ENCODE measurements at places on chromosomes 3 and 15. TPM values are rescaled to one million over a fixed set of nuclear protein-coding genes. Genes with fewer than 3 reads are reported as not detected.

Gene C2CD4B
- polyA plus RNA-seq: 3.2 TPM

- no peaks in the 10 kb centered on the region for H3K27me3 ChIP-seq
- H3K27ac ChIP-seq: no peak overlapping the region
- H3K4me3 ChIP-seq: no peak overlapping the region
- no peak for DNase-seq
- H3K36me3 ChIP-seq: no peaks in the 10 kb centered on the region
These were observed 357.8 kb upstream of the TBL1XR1 start for GRCh38 chr3:177554895-177555759.

Gene GPR62
- polyA plus RNA-seq: 0.18 TPM

Gene ACKR4
- polyA plus RNA-seq: 0.75 TPM

DNA sequence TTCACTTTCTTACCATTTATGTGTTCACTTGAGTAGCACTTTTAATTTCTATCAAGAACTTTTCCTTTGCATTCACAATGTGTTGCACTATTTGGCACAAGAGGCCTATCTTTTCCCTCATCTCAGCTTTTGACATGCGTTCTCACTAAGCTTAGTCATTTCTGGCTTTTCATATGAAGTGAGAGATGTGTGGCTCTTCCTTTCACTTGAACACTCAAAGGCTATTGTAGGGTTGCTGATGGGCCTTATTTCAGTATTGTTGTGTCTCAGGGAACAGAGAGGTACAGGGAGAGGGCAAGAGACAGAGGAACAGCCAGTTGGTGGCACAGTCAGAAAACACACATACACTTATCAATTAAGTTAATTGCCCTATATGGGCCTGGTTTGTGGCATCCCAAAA, 127.4 kb upstream of the MLF1 start:
- H3K27ac ChIP-seq: no peak overlapping the region
- no peak overlapping the region for H3K4me3 ChIP-seq
- H3K27me3 ChIP-seq: no peaks in the 10 kb centered on the region
- H3K4me1 ChIP-seq: no peaks in the 10 kb centered on the region
- DNase-seq: no peak
- H3K36me3 ChIP-seq: no peaks in the 10 kb centered on the region

DNA sequence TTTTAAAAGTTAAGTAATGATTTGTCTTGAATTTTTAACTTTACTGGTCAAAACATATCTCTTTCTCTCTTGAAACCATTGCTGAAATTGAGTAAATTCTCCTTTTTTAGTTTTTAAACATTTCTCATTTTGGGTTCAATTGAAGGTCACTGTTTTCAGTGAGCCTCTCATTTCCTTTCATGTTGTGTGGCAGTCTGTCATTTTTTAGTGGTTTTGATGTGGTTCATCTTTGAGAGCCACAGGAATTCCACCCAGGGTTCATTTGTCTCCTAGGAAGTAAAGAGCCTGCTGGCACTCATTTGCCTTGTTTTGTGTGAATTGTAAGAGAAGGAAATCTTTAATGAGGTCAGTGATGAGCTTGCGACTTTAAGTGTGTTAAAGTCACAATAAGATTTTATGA, 10.4 kb downstream of the CLDN11 start:
- H3K4me1 ChIP-seq: no peaks in the 10 kb centered on the region
- no peaks in the 10 kb centered on the region for H3K27me3 ChIP-seq
- H3K4me3 ChIP-seq: no peak overlapping the region
- H3K27ac ChIP-seq: no peak overlapping the region
- no peak for DNase-seq

Gene HHLA2
- polyA plus RNA-seq: 1.1 TPM

DNA sequence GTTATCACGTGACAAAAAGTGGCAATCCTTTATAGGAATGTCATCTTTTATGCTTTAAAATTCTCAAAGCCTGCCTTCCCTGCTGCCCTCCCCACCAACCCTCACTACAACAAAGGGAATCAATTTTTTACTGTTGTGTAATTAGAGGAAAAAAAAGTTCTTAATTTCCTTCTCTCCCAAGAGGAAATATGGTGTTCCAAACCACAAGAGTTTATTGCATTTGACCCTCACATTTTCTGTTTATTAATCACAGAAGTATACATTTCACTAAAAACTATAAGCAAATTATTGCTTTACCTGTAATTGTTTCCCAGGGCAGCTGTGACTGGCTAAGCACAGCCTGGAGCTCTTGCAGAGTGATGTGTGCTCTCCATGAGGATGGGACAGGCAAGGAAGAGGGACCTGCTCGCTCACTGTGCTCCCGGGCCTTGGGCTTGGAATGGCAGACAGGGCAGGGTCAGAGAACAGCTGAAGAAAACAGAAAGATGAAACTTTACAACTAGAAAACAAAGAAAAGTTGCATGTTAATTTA, 31.3 kb upstream of the ATP10A start:
- no peaks in the 10 kb centered on the region for H3K4me1 ChIP-seq
- H3K36me3 ChIP-seq: no peaks in the 10 kb centered on the region
- H3K4me3 ChIP-seq: no peak overlapping the region

GRCh38 chr3:159182961-159183360, 381.1 kb downstream of the MFSD1 start:
- H3K27me3 ChIP-seq: no peaks in the 10 kb centered on the region
- no peaks in the 10 kb centered on the region for H3K4me1 ChIP-seq
- H3K36me3 ChIP-seq: no peaks in the 10 kb centered on the region
- no peak overlapping the region for H3K27ac ChIP-seq
- no peak for DNase-seq
- no peak overlapping the region for H3K4me3 ChIP-seq

DNA sequence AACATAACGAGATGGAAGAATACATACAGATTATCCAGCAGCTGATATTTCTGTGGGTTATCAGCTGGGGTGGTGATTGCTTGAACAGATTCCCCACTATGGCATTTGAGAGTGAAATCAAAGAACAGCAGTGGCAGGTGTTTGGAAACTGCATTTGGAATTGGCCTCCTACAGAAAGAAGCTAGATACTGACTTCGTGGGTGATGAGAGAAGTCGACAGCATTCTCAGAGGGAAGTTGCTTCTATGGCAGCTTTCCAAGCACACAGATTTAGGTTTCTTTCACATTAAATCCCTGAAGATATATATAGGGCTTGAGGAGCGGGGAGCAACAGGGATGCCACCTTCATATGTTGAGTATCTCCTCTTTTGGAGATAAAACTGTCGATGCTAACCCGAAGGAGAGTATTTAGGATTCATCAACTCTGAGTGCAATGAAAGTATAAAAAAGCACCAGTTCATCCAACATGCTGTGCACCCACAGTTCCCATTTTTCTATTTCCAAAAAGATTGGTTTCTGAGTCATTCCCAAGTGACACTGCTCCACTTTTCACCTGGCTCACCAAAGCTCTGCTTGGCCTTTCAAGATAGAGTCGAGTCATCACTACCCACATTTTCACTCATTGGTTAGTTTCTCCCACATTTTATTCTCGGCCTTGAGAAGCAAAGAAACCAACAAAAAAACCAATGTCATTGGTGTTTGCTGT, 579.8 kb upstream of the SUCLG2 start:
- H3K4me3 ChIP-seq: no peak overlapping the region
- H3K27ac ChIP-seq: no peak overlapping the region
- no peak for DNase-seq
- no peaks in the 10 kb centered on the region for H3K36me3 ChIP-seq
- H3K27me3 ChIP-seq: no peaks in the 10 kb centered on the region

DNA sequence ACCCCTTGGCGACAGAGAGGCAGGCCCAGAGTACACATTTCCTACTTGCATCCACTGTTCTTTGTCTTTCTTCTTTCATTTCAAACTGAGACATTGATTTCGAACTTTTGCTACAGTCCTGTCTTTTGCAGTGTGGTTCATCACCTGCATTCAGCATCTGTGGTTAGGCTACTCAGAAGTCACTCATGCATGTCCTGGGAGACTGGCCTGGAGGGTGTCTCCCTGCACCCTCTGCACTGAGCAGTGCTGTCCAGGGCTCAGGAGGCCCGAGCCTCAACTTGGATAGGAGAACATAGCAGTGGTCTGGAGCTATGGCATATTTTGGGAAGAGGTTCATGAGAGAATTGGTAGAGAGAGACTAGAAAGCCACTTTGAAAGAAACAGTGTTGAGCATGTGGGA, 240.2 kb upstream of the TPRG1 start:
- peaks cover 17% of the 10 kb centered on the region for H3K4me1 ChIP-seq
- H3K27ac ChIP-seq: no peak overlapping the region
- H3K4me3 ChIP-seq: no peak overlapping the region
- no peak for DNase-seq

Gene TMIE
- 0.74 TPM for polyA plus RNA-seq

DNA sequence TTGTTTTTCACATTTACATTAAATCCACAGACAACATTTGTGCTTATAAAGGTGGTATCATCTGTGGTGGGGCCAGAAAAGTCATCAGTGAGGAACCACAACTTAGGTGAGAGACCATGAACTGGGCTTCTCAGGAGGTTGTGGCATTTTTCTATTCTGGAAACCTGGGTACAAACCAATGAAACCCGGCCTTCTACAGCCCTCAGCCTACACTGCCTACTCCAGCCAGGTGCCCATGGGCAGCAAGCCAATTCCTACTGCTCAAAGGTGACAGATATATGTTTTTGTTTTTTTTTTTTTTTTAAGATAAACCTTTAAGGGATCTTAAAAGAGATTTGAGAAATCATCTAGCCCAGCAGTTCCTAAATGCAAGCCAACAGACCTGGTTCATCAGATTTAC, 20.3 kb downstream of the SPG21 start:
- H3K27me3 ChIP-seq: no peaks in the 10 kb centered on the region
- no peak for DNase-seq
- H3K36me3 ChIP-seq: peaks cover 61% of the 10 kb centered on the region
- no peak overlapping the region for H3K27ac ChIP-seq

DNA sequence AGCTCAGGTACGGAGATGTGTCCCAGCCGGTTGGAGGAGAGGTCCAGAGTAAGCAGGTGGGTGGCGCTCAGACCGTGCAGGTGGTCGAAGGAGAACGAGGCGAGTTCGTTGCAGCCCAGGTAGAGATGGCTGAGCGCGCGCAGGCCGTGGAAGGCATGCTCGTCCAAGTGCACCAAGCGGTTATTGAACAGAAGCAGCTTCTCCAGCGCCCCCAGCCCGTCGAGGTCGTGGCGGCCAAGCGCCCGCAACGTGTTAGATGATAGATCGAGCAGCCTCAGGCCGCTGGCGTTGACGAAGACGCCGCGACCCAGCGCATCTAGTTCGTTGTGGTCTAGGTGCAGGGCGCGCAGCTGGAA, 648 bp downstream of the AMIGO3 start:
- peaks cover 6% of the 10 kb centered on the region for H3K27me3 ChIP-seq
- peaks cover 45% of the 10 kb centered on the region for H3K4me1 ChIP-seq
- H3K36me3 ChIP-seq: peaks cover 48% of the 10 kb centered on the region
- H3K4me3 ChIP-seq: peak overlapping the region; percentile 62
- no peak for DNase-seq
- H3K27ac ChIP-seq: no peak overlapping the region

- H3K27me3 ChIP-seq: no peaks in the 10 kb centered on the region
- H3K4me1 ChIP-seq: no peaks in the 10 kb centered on the region
- H3K27ac ChIP-seq: no peak overlapping the region
- DNase-seq: peak; percentile 57
- no peak overlapping the region for H3K4me3 ChIP-seq
- H3K36me3 ChIP-seq: no peaks in the 10 kb centered on the region
These were observed 487.6 kb downstream of the NAALADL2 start for GRCh38 chr3:175346573-175347356.

DNA sequence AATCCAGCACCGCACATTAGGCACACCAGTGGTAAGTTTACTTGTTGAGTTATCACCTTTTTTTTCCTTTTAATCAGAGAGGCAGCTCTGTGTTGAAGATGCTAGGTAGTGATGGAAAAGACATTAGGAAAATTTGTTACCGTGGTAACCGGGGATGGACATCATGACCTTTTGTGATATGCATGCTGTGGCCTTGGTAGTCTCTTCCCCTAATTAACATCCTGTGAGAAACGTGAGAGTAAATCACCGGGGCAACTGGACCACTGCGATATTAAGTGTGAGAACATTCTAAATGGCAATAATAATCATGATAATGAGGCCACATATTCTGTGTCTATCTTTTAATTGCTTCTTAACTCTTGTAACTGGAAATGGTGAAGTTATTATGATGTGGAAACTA, 362.0 kb downstream of the CACNA2D3 start:
- no peaks in the 10 kb centered on the region for H3K36me3 ChIP-seq
- no peak overlapping the region for H3K27ac ChIP-seq
- no peak for DNase-seq
- no peak overlapping the region for H3K4me3 ChIP-seq
- no peaks in the 10 kb centered on the region for H3K4me1 ChIP-seq

DNA sequence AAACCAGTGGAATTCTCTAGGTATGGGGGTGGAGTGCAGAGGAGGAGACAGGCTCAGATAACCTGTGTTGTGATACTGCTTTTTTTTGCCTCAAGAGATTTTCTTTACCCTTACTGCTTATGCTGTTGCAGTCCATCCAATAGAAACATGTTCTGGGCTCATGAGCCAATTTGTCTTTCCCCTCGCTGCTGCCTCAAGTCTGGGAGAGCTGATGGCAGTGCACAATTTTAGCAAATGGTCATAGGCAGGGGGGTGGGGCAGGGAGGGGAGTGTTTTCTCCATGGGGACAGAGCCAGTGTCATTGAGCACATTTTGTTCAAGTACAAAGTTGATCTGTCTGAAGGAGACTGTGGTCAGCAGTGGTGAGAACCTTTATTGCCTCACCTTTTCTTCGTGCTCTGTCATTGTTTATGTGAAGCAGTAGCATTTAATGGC, 134.9 kb downstream of the MBNL1 start:
- no peaks in the 10 kb centered on the region for H3K27me3 ChIP-seq
- peak; percentile 43 for DNase-seq
- H3K27ac ChIP-seq: peak overlapping the region; percentile 32
- peaks cover 6% of the 10 kb centered on the region for H3K4me1 ChIP-seq
- no peaks in the 10 kb centered on the region for H3K36me3 ChIP-seq
- H3K4me3 ChIP-seq: no peak overlapping the region

- H3K4me1 ChIP-seq: no peaks in the 10 kb centered on the region
- no peak overlapping the region for H3K4me3 ChIP-seq
- peak; percentile 1 for DNase-seq
- H3K36me3 ChIP-seq: no peaks in the 10 kb centered on the region
- no peaks in the 10 kb centered on the region for H3K27me3 ChIP-seq
These were observed 828.5 kb upstream of the NECTIN3 start for GRCh38 chr3:110243081-110243480.

GRCh38 chr3:74214286-74214685, 400.2 kb downstream of the CNTN3 start:
- no peaks in the 10 kb centered on the region for H3K4me1 ChIP-seq
- no peaks in the 10 kb centered on the region for H3K27me3 ChIP-seq
- no peak overlapping the region for H3K27ac ChIP-seq
- H3K36me3 ChIP-seq: no peaks in the 10 kb centered on the region
- H3K4me3 ChIP-seq: no peak overlapping the region
- no peak for DNase-seq

GRCh38 chr3:2465842-2466241, 367.2 kb downstream of the CNTN4 start:
- no peaks in the 10 kb centered on the region for H3K36me3 ChIP-seq
- no peak overlapping the region for H3K27ac ChIP-seq
- no peak overlapping the region for H3K4me3 ChIP-seq
- no peaks in the 10 kb centered on the region for H3K4me1 ChIP-seq
- no peak for DNase-seq

GRCh38 chr3:8387571-8387970, 114.1 kb upstream of the LMCD1 start:
- H3K27ac ChIP-seq: no peak overlapping the region
- no peak overlapping the region for H3K4me3 ChIP-seq
- no peaks in the 10 kb centered on the region for H3K4me1 ChIP-seq

Data from muscle of leg (tissue), 16 donors.